ENCODE measurements at places on chromosomes 1 and 21.

DNA sequence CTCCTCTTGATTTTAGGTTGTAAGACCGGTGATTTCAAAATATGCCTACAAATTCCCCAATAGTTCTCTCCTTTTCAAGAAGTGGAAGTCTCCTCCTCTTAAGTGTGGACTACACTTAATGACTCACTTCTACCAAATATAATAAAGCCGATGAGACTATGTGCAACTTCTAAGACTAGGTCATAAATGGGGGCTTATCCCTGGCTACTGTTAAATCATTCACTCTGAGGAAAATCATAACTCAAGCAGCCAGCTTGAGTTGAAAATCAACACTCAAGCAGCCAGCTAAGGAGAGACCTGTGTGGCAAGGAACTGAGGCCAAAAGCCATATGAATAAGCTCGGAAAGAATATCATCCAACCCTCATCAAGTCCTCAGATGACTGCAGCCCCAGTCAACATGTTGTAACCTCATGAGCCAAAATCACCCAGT lies 49.6 kb upstream of the PSMG1 start:
- DNase-seq = no peak

DNA sequence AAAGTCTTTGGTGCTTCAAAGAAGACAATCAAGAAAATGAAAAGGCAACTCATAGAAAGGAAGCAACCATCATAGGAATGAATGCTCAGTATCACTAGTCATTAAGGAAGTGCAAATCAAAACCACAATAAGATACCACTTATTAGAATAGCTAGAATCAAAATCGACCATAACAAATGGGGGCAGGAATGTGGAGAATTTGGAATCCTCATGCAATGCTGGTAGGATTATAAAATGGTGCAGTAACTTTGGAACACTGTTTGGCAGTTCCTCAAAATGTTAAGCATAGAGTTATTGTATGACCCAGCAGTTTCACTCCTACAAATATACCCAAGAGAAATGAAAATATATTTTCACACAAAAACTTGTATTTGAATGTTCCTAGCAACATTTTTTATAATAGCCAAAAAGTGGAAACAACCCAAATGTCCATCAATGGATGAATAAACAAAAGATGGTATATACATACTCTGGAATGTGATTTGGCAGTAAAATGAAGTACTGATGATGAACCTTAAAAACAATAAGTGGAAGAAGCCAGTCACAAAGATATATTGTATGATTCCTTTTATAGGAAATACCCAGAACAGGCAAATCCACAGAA lies 105.6 kb downstream of the MIS18A start:
- no peak for DNase-seq

DNA sequence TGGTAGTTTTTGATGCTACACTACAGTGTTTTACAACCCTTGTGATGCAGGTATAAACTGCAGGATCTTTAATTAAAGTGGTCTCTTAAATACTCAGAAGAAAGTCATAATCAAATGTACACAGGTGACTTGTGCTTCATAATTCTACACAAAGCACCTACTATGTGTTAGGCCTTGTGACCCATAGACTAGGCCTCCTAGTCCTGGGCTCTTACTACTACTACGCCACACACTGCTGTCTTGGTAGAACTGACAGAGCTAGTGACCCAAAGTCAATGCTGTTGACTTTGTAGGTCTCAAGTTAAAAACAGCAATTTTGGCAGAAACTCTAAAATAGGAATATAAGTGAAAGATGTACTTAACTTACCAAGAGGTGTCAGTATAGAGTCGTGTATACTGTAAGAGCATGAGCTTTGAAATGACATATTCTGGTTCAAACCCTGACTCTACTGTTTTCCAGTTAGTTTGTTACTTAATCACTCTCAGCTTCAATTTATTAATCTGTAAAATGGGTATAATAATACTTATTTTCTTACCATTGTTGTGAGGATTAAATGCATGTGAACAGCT lies 48.6 kb upstream of the LMO4 start:
- DNase-seq = no peak

DNA sequence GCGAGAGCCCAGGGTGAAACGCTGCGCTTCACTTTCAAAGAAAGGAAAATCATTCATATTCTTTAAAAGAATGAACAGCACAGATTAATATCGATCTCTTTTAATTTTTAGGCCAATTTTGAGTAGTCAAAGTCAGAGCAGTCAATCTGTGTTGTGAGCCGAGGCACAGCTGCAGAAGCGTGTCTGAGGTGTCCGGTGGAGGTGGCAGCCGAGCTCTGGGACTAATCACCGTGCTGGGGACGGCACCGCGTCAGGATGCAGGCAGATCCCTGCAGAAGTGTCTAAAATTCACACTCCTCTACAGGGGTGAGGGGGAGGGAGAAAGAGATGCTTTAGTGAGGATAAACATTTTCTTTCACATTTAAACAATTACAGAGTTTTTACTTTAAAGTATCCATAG lies 4.1 kb downstream of the TFF1 start:
- no peak for DNase-seq

- no peak for DNase-seq
Observed at GRCh38 chr1:227604446-227604845, 41.1 kb downstream of the ZNF678 start.

GRCh38 chr1:107674486-107674885 lies 290.5 kb downstream of the VAV3 start:
- DNase-seq = no peak

GRCh38 chr1:207814469-207814868 lies 62.6 kb downstream of the CD46 start:
- DNase-seq = no peak

GRCh38 chr1:43372172-43372571 lies 4.4 kb upstream of the ELOVL1 start:
- no peak for DNase-seq

DNA sequence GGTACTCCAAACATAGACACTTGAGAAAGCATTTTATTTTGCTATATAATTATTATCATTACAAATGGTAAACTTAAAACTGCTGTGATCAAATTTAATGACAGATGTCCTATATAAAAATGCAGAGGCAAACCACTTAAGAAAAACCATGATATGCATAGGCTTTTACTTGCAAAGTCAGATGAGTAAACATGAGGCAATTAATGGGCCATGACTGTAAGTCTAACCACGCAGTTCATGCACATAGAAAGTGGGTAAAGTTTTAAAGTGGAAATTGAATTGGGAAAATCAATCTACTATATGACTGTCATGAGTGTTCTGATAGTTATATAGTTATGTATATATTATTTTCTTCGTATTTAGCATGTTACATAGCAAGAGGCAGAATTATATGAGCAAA lies 219.2 kb downstream of the PTPRC start:
- no peak for DNase-seq

GRCh38 chr1:55231745-55232144 lies 16.6 kb upstream of the USP24 start:
- no peak for DNase-seq

DNA sequence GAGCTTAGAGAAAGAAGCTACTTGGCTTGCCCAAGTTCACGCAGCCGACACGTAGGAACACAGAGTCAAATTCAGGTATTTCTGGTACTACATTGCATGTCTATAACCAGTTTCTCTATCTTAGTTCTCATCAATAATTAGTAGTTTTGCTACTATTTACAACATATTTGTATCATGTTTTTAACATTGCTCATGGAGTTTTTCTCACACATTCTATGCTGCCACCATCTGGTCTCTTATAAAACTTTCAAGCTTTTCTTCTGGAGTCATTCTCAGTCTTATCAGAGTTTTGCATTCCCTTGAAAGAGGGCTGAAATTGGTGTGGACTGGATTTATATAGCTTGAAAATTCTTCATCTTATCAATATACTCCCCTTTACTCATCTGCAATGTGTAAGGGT lies 118.8 kb upstream of the PALMD start:
- no peak for DNase-seq

DNA sequence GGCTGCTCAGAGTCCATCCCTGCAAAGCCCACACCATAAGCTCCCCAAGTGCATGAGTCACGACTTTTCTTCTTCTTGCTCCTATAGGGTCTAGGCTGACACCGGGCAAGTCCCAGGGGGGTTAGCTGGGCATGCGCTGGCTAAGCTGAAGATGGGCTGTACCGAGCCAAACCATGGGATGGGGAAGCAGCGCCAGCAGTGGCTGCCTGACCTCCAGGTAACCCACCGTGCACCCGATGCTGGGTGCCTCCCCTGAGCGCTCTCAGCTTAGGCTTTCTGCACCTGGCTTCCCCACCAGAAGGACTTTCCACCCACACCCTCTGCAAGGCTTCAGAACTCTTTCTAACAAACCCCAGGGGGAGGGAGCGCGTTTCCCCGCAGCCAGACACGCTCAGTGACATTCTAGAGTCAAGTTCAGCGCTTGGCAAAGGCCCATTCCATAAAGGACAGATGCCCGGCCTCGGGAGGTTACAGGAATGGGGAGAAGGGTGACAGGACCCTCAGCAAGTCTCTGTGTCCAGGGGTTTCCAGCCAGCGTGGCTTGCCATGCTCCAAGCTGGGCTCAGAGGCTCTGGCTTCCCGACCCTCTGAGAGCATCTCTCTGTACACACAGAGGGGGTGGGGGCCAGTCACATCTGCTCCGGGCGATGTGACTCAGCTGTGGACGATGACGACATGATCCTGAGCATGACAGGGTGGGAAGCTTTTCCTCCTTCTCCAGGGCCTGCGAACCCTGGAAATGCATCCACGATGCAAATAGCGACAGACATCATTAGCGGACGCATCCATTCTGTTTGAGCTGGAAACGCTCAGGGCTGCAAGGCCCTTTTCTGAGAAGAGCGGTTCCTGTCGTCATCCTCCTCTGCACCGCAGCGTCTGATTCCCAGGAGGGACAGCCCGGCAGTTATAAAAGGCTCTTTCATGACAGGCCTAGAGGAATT lies 107.8 kb downstream of the SIK1 start:
- no peak for DNase-seq
